ENCODE measurements at places on chromosomes 7 and 10.

- DNase-seq: no peak
Observed at GRCh38 chr10:25707976-25708671, 225.9 kb upstream of the MYO3A start.

GRCh38 chr7:129055294-129055816, 444 bp upstream of the TNPO3 start:
- no peak for DNase-seq

GRCh38 chr10:14244801-14245211, 85.9 kb downstream of the FRMD4A start:
- DNase-seq: no peak

DNA sequence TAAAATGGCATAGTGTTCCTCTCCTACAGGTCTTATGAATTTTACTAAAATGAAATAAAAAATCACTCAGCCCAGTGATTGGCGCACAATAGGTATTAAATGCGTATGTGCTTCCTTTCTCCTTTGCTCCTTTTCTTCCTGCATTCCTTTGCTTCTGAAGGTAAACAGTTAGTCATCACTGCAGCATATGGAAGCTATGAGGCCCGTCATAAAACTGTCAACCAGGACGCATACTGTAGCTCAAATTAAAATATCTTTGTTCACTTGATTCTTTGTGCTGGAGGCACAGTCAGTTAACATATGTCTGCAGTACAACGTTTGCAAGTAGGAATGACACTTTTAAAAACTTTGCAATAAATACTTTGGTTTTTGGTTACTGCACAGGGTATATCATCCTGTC, 374.7 kb downstream of the TCERG1L start:
- DNase-seq: no peak

GRCh38 chr10:67549390-67549789, 146.6 kb downstream of the CTNNA3 start:
- no peak for DNase-seq
